Stimulated activated effector memory CD8-positive, alpha-beta T cell treated with anti-CD3 and anti-CD28 coated beads, Interleukin-12 subunit alpha, Interleukin-12 subunit beta, amount 100 ng/mL, for 72 hours (primary cell): ENCODE measurements at places on chromosomes 7 and 10.

- DNase-seq = no peak
These were observed 1050.7 kb downstream of the SORCS3 start for GRCh38 chr10:105691811-105692210.

DNA sequence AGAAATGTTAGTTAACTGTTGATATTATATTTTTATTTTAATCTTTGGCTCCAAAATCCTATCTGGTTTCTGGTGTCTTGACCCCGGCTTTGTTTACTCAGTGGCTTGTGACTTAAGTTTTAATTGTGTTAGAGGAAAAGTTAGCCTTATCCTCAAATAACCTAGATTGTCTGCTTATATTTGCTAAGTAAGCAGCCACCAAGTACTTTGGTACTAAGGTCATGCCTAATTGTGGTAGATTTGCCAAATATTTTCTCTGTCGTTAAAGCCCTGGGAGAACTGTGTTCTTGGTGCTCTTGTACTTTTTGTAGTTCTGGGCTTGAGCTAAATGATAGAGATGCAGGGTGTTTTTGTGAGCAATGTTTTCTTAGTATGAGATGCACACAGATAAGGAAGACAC, 34.8 kb downstream of the GPR158 start:
- DNase-seq = no peak

GRCh38 chr10:14056610-14057332, 274.0 kb downstream of the FRMD4A start:
- no peak for DNase-seq

- DNase-seq = no peak
These were observed 120.9 kb downstream of the CREB5 start for GRCh38 chr7:28533267-28533666.

GRCh38 chr7:30396389-30396788, 82.2 kb downstream of the NOD1 start:
- no peak for DNase-seq

- DNase-seq = no peak
These were observed 14.9 kb downstream of the HOXA1 start for GRCh38 chr7:27080844-27081436.

DNA sequence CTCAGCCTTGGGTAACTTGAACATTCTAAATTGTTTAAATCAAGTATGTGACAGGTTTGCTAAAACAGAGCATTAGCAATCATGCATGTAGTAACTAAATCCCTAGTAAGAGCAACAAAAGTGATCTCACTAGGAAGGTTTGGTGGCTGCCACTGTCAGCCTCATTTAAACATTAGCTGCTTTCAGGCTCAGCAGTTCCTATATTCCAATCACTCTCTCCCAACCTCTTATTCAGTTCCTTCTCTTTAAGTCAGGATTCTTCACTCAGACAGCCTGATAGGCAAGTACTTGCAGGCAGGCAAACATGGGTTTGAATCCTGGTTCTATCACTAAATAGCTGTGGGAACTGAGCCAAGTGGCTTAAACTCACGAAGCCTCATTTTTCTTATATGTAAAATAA, 3.6 kb downstream of the CREB3L2 start:
- no peak for DNase-seq

DNA sequence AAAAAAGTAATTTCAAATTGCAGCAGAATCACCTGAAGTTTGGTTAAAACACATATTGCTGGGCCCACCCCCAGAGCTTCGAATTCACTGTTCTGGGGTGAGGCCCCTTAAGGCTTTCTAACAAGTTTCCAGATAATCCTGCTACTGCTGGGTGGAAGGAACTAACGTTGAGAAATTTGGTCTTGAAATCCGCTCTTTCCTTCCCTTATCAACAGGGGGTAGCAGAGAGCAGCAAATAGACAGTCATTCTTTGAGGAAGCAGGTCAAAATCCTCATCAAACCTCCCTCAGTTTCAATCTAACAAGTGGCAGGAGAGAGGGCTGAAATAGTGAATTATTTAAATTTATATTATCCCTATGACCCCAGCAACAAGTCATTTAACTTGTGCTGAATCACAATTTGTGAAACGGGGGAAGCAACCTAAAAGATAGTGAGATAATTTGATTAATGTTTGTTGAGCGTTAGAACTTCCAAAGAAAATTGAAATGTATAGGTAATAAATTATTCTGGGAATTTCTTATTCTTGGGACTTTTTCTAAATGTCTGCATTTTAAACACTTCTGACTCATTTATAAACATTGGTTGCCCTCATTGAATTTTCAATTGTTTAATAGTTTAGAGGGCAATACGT, 21.7 kb upstream of the MALSU1 start:
- peak; percentile 64 for DNase-seq

DNA sequence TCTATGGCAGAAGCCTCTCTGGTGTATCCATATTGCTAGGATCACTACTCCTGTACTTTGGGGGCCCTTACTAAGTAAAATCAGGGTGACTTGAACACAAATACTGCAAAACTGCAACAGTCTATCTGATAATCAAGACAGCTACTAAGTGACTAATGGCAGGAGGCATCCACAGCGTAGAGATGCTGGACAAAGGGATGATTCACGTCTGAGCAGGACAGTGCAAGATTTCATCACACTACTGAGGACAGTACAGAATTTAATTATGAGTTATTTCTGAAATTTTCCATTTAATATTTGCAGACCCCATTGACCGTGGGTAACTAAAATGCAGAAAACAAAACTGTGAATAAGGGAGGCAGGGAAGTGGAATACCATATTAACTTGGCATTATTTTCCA, 10.4 kb downstream of the CUL2 start:
- DNase-seq = no peak

GRCh38 chr7:131045526-131045925, 282.1 kb upstream of the MKLN1 start:
- no peak for DNase-seq

DNA sequence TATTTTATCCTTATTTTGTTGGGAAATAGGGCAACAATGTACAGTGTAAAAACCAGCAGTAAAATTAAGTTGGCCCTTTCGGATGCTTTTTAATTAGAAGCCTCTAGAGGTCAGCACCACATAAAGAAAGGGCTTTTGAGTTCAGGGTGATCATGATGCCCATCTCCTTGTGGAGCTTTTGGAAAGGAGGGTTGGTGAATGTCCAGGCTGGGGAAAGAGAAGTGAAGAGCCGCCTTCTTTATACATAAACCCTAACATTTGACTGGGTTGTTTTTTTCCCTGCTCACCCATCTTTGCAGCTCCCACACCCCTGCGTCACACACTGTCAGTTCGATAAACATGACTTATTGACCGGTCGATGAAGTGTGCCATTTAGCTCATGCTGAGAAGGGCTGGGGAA, 29.8 kb downstream of the MTURN start:
- no peak for DNase-seq

GRCh38 chr10:120960725-120961124, 109.6 kb downstream of the WDR11 start:
- no peak for DNase-seq

DNA sequence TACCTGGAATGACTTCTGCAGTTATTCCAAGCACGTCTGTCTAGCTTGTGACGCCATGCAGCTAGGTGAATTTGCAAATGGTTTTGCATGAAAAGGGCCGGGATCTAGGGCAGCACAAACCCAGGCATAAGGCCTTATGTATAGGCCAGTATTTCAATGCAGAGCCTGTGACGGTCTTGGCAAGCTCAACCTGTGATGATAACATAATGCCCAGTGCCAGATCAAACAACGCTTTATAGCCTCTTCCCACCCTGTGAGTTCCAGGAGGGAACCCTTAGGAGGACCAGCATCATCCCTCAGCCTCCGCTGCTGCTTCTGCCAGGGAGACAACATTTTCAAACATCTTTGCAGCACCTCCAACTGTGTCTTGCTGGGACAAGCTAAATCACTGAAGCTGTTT, 390.7 kb downstream of the INHBA start:
- no peak for DNase-seq

- DNase-seq = no peak
These were observed 42.3 kb upstream of the SP8 start for GRCh38 chr7:20828947-20829346.

- no peak for DNase-seq
These were observed 77.8 kb upstream of the PDCD4 start for GRCh38 chr10:110793886-110794285.
